ENCODE measurements at places on chromosomes 5 and 9. TPM values are rescaled to one million over a fixed set of nuclear protein-coding genes. Genes with fewer than 3 reads are reported as not detected.

The GADD45G gene
- not detected for total RNA-seq

The DAP gene
- 49.6 TPM for total RNA-seq

The FGFR4 gene
- total RNA-seq: 0.90 TPM

The SMIM33 gene
- total RNA-seq: not detected

The ABLIM3 gene
- 33.3 TPM for total RNA-seq

The UBTD2 gene
- total RNA-seq: 25.6 TPM

The MPDZ gene
- total RNA-seq: 39.3 TPM

The SH2D3C gene
- total RNA-seq: 0.28 TPM

The MELK gene
- 27.4 TPM for total RNA-seq

The ITK gene
- not detected for total RNA-seq

The GPR150 gene
- under 0.01 TPM for total RNA-seq

The RLN1 gene
- not detected for total RNA-seq

The SAPCD2 gene
- 3.4 TPM for total RNA-seq

The TAF1L gene
- not detected for total RNA-seq

Data from IMR-90 (cell line).